Activated CD4-positive, alpha-beta T cell treated with anti-CD3 and anti-CD28 coated beads, Interleukin-10, Interleukin-2, amounts not matched to agents 100 ng/mL and 50 ng/mL, durations not matched to agents 16 hours and 8 hours (primary cell): ENCODE measurements at places on chromosomes 12 and 14.

- DNase-seq, result no peak
Measured at GRCh38 chr14:28323951-28324741, 442.4 kb upstream of the FOXG1 start.

DNA sequence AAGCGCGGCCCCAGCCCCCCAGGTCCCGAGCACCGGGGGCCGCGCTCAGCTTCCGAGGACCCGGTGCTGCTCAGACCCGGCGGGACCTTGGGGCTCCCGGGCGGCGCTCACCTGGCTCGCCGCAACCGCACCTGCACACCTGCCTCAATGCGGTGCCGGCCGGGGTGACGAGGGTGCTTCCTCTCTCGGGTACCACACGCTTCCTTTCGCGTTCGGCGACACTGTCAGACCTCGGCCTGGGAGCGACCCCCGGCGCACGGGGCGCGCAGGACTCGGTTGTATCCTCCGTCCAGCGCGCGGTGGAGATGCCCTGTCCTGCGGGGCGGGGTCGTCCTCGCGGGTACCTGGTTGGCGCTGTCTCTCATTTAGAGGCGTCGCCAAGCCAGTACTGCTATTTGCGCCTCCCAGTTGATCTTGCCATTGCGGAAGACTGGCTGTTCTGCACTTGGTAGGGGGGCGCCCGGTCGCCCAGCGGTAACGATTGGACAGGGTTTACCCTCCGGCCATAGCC, 718 bp downstream of the PACS2 start:
- peak; percentile 25 for DNase-seq

DNA sequence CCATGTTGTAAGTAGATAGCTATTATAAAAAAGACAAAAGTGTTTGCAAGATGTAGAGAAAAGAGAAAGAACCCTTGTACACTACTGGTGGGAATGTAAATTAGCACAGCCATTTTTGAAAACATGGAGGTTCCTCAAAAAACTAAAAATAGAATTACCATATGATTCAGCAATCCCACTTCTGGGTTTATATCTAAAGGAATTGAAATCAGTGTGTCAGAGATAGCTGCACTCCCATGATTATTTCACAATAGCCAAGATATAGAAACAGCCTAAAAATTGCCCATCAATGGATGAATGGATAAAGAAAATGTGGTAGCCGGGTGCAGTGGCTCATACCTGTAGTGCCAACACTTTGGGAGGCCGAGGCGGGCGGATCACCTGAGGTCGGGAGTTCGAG, 9.2 kb downstream of the PSMC6 start:
- DNase-seq, result no peak

DNA sequence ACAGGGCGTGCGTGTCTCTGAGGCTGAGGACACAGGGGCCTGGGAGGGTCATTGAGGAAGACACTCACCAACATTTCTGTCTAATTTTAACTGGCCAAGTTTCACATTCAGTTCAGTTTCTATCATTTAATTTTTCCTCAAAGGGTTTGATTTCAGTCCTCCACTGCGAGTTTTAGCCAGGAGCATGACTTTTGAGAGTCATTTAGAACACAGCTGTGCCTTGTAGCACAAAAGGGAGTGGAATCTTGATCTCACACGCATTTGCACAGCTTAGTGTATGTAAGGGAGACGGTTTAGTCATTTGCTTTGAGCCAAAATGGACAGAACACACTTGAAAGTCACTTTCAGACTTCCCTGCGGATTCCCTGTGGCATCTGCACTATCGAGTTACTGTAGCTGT, 1090.8 kb downstream of the BCL11B start:
- DNase-seq, result no peak
